ENCODE measurements at places on chromosomes 16 and 17. TPM values are rescaled to one million over a fixed set of nuclear protein-coding genes. Genes with fewer than 3 reads are reported as not detected.

Gene PRRT2
- not detected for polyA plus RNA-seq

Gene CCDC43
- 19.2 TPM for polyA plus RNA-seq

Gene PRAC2
- polyA plus RNA-seq: not detected

Gene CRISPLD2
- polyA plus RNA-seq: 46.0 TPM

Gene C17orf100
- polyA plus RNA-seq: 1.7 TPM

Gene CDT1
- polyA plus RNA-seq: 5.2 TPM

Gene LRRC37A
- polyA plus RNA-seq: 0.68 TPM

Gene HSPB9
- 0.35 TPM for polyA plus RNA-seq

Gene ITGAD
- not detected for polyA plus RNA-seq

Gene PIMREG
- polyA plus RNA-seq: 3.1 TPM

Gene MCRIP2
- 109 TPM for polyA plus RNA-seq

Gene ZNF629
- polyA plus RNA-seq: 4.4 TPM

Gene SOX8
- 0.50 TPM for polyA plus RNA-seq

Gene CCL16
- polyA plus RNA-seq: not detected

Gene SULT1A3
- polyA plus RNA-seq: 42.2 TPM

Gene MT1H
- polyA plus RNA-seq: 219 TPM

Gene ARHGAP44
- 2.8 TPM for polyA plus RNA-seq

Gene SUPT6H
- polyA plus RNA-seq: 17.7 TPM

Gene PPP1R27
- polyA plus RNA-seq: 2.0 TPM

Gene MYLK3
- polyA plus RNA-seq: 0.06 TPM

Gene CTRB1
- polyA plus RNA-seq: 2.5 TPM

Gene CNGB1
- polyA plus RNA-seq: 0.08 TPM

Gene CHST6
- polyA plus RNA-seq: 0.23 TPM

Gene KRTAP1-5
- polyA plus RNA-seq: not detected

Gene CACNG1
- polyA plus RNA-seq: not detected

Gene TBC1D3G
- not detected for polyA plus RNA-seq

Gene ZNF75A
- polyA plus RNA-seq: 10.5 TPM

Gene RNF43
- 0.92 TPM for polyA plus RNA-seq

Gene KCNJ2
- 2.3 TPM for polyA plus RNA-seq

Gene ARL6IP1
- 36.0 TPM for polyA plus RNA-seq

Gene NKD1
- 2.0 TPM for polyA plus RNA-seq

Gene TBC1D28
- not detected for polyA plus RNA-seq

Gene TSR1
- polyA plus RNA-seq: 12.4 TPM

Gene CACNB1
- polyA plus RNA-seq: 2.4 TPM

Gene TEKT1
- polyA plus RNA-seq: not detected

Gene PRAC1
- not detected for polyA plus RNA-seq

Gene G6PC1
- polyA plus RNA-seq: not detected

Gene RAMP2
- polyA plus RNA-seq: 19.2 TPM

Gene RNF222
- polyA plus RNA-seq: not detected

Gene GRAP
- polyA plus RNA-seq: 4.1 TPM

Gene ACSM2A
- not detected for polyA plus RNA-seq

Gene SPAG7
- polyA plus RNA-seq: 76.4 TPM

Gene ANKRD40CL
- 0.40 TPM for polyA plus RNA-seq

Gene CDRT4
- 12.8 TPM for polyA plus RNA-seq

Gene KLHL10
- not detected for polyA plus RNA-seq

Gene ABCC12
- 0.13 TPM for polyA plus RNA-seq

Gene SCARF1
- 2.0 TPM for polyA plus RNA-seq

Gene TERB1
- polyA plus RNA-seq: not detected

Gene PRSS21
- 0.65 TPM for polyA plus RNA-seq

Gene GPRC5C
- 145 TPM for polyA plus RNA-seq
